T-cell (primary cell): ENCODE measurements at places on chromosomes 1 and 21.

DNA sequence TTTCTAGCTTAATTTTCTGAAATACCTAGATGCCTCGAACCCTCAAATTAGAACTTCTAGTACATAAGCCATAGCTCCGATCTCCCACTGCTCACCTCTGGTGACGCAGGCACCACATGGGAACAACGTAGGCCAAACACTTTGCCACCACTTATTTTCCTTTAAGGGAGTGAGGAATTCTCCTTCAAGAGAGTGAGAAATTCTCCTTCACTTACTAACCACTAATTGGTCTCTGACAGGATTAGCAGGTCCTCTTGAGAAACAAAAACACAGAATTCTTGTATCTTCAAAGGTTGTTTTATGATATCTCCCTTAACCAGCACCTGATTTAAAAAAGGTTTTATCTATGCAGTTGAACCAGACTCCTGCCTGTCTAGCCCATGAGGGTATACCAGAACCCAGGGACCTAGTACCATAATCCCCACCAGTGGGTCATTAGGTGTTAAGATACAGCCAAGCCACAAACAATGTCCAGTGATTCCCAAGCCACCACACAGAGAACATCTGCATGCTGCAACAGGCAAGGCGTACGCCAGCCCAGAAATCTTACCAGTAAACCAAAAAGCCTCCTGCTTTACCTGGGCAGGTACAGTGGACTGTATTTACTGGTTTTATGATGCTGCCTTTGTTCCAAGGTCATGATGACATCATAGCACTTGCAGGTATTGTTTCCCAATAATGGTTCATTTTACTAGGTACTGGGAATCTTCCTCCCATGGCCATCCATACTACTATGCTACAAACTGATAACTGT lies 20.3 kb upstream of the CXADR start:
- no peak for DNase-seq

DNA sequence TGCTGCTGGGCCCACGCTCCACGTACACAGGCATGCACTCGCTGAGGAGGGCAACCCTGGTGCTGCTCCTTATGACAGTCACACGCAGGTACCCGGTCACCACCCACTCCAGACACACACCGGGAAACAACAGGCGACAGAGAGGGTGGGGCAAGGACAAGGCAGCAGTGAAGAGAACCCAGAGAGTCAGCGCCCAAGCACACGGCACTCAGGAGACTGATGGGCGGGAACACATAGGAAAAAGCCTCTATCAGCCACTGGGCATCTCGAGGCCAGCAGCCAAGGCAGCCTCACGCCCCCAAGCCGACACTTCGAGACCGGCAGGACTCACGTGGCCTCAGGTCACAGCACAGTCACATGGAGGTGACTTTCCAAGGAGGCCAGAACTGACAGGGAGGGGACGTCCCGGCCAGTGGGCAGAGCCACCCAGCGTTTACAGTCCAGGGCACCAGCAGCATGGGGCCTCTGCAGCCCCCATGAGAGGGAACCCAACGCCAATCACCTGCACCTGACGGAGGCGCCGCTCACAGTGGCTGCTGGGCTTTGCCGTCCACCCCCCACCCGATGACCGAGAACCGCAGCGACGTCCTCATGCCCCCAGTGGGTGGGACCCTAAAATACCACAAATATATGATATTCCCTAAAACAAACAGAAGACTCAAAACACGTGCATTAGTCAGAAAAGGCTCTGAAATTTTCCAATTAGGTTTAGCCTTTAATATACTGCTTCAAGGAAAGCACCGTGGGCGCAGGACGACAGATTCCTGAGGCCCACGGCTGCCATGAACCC lies 19.7 kb downstream of the PTTG1IP start:
- DNase-seq: no peak

DNA sequence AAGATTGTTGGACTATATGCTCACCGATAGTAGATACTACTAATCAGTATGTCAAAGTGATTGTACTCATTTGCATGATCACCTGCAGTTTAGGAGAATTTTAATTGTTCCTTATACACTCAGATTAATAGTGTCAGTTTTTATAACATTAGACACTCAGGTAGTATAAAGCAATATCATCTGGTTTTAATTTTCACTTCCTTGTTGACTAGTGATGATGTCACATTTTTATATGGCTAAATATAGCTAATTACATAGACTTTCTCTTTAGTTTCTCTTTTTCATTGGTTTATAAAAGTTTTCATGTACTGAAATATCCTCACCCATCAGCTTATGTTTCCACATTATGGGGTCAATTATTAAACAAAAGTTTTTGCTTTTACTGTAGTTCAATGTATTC lies 1332.4 kb upstream of the ADGRL2 start:
- DNase-seq: no peak

- DNase-seq: no peak
Measured at GRCh38 chr1:241460098-241460873, 59.3 kb downstream of the FH start.

DNA sequence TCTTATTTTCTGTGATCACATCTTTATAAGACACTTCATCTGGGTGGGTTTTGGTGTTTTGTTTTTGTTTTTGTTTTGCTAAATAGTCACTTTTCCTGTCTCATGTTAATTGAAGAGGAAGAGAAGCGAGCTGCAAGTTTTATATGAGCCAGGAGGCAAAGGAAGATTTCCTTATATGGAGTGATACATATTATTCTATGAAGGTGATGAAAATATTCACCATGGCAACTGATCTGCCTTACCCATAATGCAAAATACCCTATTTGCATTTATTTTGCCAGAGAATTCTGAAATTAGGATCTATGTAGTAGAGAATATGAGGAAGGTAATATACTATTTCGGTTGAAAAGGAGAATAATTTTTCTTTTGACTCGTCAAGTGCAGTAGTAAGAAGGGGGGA lies 13.9 kb downstream of the CXADR start:
- DNase-seq: no peak

DNA sequence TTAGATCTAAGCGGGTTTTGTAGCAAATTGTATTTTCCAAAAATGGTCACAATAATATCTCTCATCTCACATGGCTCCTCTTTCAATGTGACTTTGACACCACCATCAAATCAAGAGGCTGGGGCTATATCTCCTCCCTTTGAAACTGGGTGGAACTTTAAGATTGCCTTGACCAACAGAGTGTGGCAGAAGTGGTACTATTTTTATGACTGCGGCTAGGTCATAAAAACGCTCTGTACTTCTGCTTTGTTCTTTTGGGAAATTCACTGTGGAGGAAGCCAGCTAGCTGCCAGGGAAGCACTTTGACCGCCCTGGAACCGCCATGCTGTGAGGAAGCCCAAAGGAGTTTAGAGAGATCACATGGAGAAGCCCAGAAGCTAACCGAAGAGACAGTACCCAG lies 50.7 kb upstream of the ACOT11 start:
- DNase-seq: no peak

GRCh38 chr21:44299458-44300261 lies at the start of gene PFKL:
Gene PFKL (plus strand): TSS chr21:44300053. CDS start chr21:44300106, 53 bp downstream.
- DNase-seq: peak; percentile 36

- no peak for DNase-seq
Measured at GRCh38 chr1:10785728-10786638, 10.5 kb downstream of the CASZ1 start.

- DNase-seq: no peak
Measured at GRCh38 chr1:217315346-217315745, 315.5 kb downstream of the GPATCH2 start.

DNA sequence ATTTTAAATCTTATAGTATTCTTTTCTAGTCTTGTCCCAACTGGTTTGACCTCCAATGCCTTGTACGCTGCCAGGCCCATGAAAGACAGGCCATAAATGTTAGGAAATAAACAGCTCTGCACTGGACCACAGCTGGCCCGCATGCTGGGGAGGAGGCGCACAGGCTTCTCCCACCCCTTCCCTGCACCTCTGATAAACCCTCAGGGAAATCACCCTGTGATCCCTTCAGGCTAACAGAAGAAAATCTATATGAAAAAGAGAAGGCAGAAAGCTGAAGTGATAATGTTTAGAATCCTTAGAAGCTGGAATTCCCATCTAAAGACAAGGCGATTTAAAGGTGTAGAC lies 41.5 kb downstream of the COLGALT2 start:
- DNase-seq: no peak

DNA sequence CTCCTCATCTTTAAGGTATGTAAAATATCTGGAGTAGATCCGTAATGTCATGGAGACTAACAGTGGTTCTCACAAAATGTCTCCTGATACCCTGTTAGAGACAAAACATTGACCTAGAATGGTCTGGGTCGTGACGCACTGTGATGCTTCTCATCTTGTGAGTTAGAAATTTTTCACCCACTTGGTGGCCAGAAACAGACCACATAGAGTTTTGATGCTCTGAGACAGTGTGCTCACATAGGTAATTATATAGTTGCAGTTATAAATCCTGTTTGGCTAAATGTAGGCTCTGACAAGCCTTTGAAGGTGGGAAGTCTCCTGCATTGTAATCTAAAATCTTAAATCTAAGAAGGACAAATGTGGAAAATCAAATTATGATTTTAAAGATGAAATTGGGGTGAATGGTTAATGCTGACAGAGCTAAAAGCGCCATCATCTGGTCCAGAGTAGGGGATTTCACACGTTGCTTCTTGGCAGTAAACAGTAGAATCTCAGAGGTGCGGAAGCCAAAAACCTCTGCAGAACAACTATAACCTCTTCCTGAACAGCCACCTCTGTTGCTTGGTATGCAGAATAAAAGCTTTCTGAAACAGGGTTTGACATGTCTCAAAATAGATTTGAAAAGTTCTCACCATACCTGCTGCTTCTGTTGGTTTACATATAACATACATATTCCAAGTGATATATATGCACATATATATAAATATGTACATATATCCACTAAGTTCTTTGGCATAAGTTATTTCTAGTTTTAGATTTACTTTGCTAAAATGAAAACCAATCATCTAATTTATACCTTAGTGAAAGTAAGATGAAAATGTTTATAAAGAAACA lies 17.1 kb downstream of the RPAP2 start:
- peak; percentile 67 for DNase-seq

- no peak for DNase-seq
Measured at GRCh38 chr21:28663111-28663693, 329.5 kb downstream of the LTN1 start.

DNA sequence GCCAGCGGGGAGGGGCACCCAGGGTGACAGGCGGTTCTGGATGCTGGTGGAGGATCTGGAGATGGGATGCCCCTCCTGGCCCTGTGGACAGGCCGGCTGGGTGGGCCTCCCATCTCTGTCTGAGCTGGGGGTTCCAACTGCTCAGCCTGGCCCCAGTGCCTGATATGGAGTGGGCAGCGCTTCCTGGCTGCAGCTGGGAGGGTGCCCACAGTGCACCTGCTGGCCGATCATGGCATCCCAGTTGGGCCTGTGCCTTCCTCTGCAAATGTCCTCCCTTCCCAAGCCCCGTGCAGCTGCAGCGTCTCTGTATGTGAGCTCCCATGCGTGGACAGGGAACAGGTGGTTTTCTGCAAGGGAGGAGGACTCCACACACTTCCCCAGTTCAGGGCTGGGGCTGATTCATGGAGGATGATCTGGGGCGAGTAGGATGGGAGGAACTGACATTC lies 2.1 kb downstream of the PFKL start:
- no peak for DNase-seq

- DNase-seq: no peak
Measured at GRCh38 chr1:151641229-151641628, 29.4 kb downstream of the SNX27 start.

GRCh38 chr1:119975006-119975405 lies 78.7 kb upstream of the ADAM30 start:
- no peak for DNase-seq

GRCh38 chr1:117231312-117231711 lies 20.6 kb upstream of the VTCN1 start:
- no peak for DNase-seq

DNA sequence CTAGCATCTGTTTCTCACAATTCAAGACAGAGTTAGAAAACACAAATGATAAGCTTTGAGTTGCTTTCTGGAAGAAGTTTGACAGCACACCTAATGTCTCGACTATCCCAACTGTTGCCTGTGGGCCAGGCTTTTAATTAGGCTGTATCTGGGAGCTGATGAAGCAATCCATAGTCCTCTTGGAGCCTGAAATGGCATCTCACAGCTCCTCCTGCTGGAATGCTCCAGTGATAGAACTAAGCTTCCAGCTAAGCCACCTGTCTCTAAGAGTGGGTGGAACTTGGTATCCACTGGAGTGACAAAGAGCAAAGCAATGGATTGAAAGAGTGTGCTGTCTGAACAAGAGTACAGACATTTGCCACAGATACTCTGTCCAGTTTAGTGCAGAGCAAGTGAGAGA lies 605.3 kb upstream of the NR5A2 start:
- no peak for DNase-seq
